ENCODE measurements at places on chromosomes 7 and 10.

GRCh38 chr10:101011517-101012423 lies 12.2 kb downstream of the LZTS2 start:
- no peak for DNase-seq

DNA sequence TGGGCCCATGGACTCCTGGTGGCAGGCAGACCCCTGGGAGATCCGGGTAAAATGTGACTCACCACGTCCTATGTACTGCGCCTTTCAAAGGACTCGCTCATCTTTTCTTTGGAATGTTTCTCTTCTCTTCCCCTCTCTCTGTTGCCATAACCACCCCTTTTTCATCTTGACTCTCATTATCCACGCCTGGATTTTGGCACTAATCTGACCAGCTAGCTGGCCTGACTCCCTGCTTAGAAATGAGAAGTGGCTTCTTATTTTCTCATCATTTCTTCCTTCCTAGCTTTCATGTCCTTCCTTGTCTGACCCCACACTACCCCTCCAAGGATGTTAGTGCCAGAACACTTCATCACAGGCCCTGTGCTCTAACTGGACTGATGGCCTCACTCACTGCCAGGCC lies 98.0 kb upstream of the FAM171A1 start:
- no peak for DNase-seq

- DNase-seq: no peak
Measured at GRCh38 chr7:27112955-27113949, 10.8 kb upstream of the HOXA2 start.

DNA sequence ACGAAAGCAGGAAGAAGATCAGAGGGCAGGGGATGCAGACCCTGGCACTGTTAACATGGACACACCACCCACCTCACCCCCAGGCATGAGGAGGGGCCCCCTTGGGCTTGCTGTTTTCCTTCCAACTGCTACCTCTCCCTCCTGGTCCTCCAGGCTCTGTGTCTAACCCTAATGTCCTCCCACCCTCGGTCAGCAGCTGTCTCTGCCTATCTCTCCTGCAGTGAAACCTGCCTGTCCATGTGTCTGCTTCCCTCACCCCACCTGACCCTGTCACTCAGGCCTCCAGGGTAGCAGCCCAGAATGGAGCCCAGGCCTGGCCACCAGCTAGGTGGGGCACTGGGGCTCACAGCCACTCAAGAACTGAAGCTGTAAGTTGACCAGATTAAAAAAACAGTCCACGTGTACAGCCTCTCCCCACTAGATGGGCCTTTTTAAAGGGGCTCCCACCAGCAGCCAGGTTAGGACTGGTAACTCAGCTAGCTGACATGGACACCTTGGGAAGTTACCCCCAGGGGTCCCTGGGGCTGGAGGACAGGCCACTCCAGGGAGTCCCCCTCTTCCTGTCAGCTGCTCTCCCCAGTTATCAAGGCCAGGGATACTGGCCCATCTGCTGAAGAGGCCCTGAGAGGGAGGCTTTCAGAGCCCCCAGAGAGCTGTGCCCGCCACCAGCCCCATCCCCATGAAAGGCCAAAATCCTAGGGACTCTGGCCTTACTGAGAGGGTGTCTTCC lies 1.5 kb downstream of the SMARCD3 start:
- DNase-seq: no peak

GRCh38 chr10:102677331-102678067 lies 33.2 kb downstream of the TRIM8 start:
- no peak for DNase-seq

DNA sequence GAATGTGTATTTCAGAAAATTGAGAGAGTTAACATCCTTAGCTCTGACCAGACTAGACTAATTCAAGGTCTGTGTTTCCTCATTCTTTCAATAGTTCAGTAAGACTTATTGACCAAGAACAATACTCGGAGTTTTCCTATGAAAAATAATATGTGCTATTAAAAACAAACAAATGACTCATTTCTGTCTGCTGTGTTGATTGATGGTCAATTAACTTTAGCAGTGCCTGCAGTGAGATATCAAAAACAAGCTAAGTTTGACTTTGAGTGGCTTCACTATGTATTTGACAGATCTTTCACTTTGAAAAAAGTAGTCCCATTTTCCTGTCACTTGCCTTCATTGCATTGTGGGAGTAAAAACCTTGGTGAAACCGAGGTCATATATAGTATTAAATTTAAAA lies 91.0 kb downstream of the GNAT3 start:
- DNase-seq: no peak

DNA sequence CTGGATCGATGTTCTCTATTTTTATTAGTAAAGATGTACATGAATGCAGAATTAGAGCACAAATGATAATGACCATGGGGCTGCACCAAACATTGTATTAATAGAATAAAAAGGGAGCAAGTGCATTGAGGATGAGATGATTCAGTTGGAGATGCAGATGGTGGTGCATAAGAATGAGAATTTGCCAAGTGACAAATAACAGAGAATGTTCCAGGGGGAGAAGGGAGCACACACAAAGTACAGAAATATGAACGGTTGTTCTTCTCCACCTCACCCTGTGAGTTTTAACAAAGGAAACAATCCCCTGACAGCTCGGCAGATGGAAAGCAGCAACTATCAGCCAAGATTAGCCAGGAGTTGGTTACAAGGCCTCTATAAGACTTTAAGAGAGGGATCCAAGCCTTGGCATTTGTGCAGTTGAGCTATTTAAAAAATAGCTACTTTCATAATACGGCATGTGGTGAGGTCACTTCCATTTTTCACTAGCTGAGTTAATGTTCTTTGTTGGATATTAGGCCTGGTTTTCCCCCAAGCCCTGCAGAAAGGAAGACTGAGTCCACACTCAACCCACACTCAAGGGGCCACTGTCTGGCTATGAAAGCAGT lies 462.5 kb downstream of the TNS3 start:
- no peak for DNase-seq

GRCh38 chr7:149022756-149023360 lies 5.4 kb downstream of the PDIA4 start:
- DNase-seq: no peak

GRCh38 chr10:12699781-12700556 lies 301.5 kb downstream of the CCDC3 start:
- DNase-seq: no peak

GRCh38 chr7:92988051-92988450 lies 129.7 kb downstream of the SAMD9 start:
- DNase-seq: no peak

- peak; percentile 21 for DNase-seq
Measured at GRCh38 chr10:12194752-12195271, 879 bp downstream of the NUDT5 start.

DNA sequence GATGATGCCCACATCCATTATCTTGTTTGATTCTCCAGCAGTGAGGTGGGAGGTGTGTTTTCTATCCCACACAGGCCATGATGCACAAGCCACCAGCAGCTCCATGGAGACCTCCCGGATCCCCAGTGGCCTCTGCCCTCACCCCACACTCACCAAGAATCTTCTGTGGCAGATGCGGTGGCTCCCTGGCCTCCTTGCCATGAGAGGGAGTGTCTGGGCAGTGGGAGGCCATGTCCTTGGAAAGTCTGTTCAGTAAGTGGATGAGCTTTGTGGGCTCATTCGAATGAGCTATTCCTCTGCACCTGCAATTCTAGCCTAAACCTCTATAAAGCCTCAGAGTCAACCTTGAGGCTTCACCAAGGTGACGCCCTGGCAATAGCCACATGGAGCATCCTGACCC lies 243.8 kb downstream of the TCERG1L start:
- no peak for DNase-seq

DNA sequence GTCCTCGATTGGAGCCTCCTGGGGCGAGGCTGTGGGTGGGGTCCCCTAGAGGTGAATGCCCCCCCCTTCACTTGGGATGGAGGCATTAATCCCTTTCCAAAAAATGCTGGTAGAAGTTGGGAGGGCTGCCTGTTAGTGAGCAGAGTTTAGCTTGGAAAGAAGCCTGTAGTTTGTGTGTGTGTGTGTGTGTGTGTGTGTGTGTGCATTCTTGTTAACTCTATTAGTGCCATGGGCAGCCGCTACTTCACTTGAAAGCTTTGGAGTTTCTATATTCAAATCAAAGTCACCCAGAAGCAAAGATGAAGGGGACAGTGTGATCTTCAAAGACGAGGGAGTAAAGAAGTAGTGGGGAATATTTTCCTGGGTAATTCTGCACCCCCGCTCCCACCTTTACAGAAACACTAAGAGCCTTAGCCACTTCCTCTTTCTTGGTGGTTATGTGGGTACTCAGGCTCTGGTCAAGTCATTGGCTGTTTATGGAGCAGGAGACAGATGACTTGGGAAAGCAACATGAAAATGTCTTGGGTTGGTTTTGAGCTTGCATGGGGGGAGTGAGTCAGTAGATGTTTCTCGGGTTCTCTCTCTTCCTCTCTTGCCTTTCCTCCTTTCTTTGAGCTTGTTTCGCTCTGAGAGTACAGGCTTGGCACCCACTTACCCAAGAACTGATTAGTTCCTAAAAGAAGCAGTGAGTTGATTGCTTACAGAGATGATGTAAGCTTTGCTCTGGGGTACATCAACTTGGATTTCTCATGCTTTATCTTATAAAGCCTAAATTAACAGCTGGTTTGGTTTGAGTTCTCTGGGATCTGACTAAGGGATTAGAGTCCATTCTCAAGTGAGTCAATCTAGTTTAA lies 35.9 kb downstream of the TCF7L2 start:
- no peak for DNase-seq

All from activated effector memory CD4-positive, alpha-beta T cell treated with Interleukin-2 at 50 U/mL for 16 hours (primary cell).